ENCODE measurements at places on chromosomes 1 and 21.

DNA sequence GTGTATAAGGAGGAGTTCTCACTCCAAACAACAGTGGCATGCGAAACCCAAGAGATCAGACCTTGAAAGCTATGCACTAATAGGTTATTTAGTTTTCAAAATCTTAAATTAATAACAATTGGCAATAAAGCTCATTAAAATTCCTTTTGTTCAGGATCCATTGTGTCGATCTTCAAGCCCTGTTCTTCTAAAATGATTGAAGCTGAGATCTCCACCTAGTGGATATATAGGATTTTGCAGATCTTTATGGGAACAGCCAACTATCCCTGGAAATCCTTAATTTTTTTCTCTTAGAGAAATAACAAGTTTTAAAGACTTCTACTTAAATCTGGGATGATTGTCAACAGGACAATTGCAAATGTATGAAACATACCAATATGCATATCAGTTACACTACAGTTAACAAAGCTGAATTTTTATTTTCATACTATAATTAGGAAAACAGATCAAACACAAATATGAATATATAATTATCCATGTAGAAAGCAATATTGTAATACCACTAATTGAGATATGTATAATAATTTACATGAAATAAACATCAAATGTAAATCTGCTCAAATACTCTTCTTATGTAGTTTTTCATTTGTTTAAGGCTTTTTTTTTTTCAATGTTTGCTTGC, 43.3 kb downstream of the LRRC53 start:
- DNase-seq = no peak

- DNase-seq = no peak
Observed at GRCh38 chr1:117301901-117302300, 65.3 kb upstream of the MAN1A2 start.

- no peak for DNase-seq
Observed at GRCh38 chr21:24023936-24024335, 1583.3 kb downstream of the MRPL39 start.

- DNase-seq = no peak
Observed at GRCh38 chr1:232841823-232842565, 36.8 kb downstream of the MAP10 start.

- DNase-seq = no peak
Observed at GRCh38 chr1:235873045-235873444, 6.3 kb upstream of the LYST start.

DNA sequence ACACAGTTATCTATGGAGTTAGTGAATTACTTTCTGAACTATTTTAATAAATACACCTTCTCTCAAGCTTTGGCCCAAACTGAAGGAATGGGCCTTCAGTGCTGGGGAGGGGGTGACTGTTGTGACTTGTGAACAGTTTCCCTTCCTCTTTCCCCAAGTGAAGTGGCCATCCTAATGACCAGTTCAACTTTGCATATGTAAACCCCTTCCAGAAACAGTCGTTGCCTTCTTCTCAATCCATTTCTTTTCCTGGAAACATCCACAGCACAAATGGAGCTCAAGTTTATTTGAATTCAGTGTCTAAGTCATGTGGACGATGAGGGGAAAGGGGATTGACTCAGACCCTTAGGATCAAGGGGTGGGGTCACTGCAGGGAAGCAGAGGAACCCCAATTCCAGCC, 1.3 kb upstream of the INPP5B start:
- no peak for DNase-seq

All from head of caudate nucleus (tissue), 42 donors.